COLO829 (cell line): ENCODE measurements at places on chromosomes 12 and 14.

- no peak for DNase-seq
Measured at GRCh38 chr14:103199124-103199523, 75.9 kb downstream of the TNFAIP2 start.

- no peak for DNase-seq
Measured at GRCh38 chr12:130966443-130967030, 12.8 kb downstream of the ADGRD1 start.

GRCh38 chr12:104733717-104734175, 224.3 kb downstream of the SLC41A2 start:
- DNase-seq: no peak

GRCh38 chr12:65997056-65997455, 133.5 kb downstream of the LLPH start:
- no peak for DNase-seq

GRCh38 chr12:31991815-31992214, 32.6 kb downstream of the RESF1 start:
- DNase-seq: no peak

GRCh38 chr14:93017898-93018297, 94.9 kb downstream of the CHGA start:
- no peak for DNase-seq

DNA sequence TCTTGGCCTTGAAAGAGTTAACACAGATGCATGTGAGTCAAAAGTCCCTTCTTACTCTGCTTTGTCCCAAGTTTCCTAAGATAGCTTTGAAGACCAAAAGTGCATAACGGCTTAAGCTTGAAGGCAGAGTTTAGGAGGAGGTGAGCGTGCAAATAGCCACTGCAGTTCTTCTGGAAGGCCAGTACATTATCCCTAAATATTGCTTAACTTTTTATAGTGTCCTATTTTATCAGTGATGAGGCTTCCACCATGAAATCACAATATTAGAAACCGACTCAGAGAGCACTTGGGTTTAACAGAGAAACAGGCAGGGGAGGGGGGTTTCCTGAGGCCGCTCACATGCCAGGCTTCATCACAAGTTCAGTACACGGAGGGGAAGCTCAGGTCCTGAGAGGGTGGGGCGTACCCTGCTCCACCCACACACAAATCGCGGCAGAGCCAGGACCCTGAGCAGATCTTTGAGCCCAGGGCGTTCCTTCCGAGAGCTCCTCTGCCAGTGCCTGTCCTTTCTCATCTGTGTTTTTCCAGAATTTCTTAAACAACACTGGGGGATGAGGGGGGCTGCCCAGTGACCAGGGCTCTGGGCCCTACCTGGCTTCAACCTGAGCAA, 26.8 kb upstream of the BDKRB2 start:
- peak; percentile 53 for DNase-seq

DNA sequence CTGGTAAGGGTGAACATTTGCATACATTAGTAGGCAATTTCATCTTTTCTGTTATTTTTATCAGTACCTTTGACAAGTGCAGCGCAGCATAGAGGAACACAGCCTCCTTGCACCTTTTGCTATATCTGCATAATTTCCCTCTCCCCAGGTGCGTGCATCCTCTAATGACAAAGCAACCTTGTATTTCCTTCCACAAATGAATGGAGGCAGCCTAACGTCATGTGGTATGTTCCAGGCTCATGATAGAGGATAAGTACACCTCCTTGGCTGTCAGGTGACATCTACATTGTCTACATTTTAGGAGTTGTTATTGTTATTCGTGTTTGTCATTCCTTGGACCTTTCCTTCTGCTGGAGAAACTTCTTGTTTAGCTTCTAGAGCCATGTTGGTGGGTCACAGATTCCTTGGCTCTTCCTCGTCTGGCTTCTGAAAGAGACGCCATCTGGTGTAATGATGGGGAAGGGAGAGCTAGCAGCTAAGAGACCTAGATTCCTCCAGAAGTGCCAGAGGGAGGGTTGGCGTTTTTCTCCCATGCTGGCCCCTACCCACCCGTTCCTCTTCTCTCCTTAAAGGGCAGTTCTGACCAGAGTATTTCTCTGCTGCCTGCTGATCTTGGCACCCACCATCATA, 37.0 kb downstream of the EVL start:
- no peak for DNase-seq

DNA sequence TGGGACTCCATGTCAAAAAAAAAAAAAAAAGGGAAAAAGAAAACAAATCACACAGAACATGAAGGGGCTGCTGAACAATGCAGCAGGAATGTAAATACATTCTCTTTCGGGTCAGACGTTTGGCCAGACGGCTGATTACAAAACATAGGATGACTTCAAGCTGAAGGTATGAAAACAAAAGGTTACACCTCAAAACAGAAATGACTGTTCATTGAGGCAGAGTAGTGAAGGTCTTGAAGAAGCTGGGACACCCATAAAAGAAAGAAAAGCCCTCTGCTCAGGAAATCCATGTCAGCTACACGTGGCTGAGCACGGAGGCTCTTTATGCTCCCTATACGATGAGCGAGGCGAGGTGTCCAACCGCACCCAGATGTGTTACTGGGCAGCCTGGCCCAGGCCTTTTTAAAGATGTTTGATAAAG, 37.7 kb downstream of the FGD4 start:
- DNase-seq: no peak
